KBM-7 (cell line): ENCODE measurements at places on chromosomes 2 and 18.
A peak's percentile ranks its signal among the peaks of the same experiment; 100 is the strongest.

DNA sequence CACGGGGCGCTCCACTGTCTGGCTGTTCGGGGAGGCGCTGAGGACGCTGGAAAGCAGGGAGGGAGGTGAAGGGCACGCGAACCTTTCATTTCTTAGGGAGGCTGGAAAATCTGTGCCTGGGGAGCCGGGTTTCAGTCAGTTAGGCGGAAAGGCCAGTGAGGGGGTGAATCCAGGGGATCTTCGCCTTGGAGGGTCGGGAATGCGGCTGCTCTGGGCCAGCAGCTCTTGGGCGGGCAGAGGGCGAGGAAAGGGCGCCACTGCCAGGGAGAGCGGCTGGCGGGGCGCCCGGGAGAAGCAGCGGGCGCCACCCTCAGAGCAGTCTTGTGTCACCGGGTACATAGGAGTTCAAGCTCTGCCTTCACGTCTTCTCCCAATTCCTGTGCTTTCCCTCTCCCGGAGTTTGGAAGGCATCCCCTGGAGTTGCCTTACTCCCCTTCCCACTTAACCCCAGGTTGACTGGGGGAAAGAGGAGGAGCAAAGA is 1.4 kb downstream of the CCDC85A start:
- DNase-seq, result peak; percentile 9

- no peak for DNase-seq
Measured at GRCh38 chr2:46564811-46565241, 85.5 kb downstream of the TMEM247 start.

GRCh38 chr2:161424394-161424769 is 8.3 kb downstream of the TBR1 start:
- DNase-seq, result no peak

DNA sequence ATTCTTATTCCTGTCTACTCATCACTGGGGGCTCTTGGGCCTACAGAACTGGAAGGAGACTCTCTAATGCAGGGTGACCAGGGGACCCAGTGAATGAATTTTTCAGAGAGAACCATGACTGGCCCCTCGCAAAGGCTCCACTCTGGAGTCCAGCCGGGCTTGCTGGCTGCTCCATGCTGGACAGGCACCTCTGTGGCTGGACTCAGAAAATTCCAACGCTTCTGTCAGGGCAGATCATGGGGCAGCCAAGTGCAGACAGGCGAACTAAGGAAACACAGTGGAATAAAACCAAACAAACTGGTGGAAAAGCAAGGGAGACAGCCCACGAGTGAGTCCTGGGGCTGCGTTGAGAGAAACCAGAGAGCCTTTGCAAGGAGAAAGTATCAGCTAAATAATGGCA is 57.2 kb downstream of the ACAA2 start:
- DNase-seq, result no peak

DNA sequence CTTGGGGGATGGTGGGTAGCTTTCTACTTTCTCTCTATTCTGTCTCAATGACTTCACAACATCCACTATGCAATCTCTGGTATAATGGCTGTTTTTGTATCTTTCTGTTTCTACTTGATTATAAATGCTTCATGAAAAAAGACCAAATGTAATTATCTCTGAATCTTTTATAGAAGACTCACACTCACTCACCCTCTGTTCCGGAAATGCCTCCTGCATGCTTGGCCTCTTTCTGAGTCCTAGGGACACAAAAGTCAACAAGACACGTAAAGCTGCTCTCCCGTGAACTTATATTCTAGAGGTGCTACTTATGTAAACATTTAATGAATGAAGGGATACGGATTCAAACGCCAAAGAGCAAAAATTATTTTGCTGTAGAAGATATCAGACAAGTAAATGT is 502.2 kb upstream of the SOX11 start:
- DNase-seq, result no peak

DNA sequence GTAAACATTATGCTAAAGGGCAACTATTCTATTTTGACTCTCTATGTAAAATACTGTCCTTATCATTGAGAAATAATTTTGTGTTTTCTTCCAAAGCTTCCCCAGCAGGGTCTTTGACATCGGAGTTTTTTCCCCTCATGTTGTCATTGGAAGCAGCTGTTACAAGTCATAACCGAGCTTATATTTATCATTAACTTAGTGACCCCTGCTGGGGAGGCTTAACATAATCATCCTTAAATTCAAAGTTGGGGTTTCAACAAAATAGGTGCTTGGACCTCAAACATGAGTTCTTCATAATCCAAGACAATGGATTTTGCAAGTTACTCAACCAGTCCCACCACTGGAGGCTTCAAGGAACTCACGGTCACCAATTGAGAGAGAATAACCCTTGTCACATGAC is 330.9 kb downstream of the DCC start:
- peak; percentile 12 for DNase-seq

GRCh38 chr2:132037527-132038178 is 124.1 kb downstream of the ANKRD30BL start:
- DNase-seq, result no peak

GRCh38 chr2:234335661-234336228 is 161.1 kb downstream of the ARL4C start:
- no peak for DNase-seq

DNA sequence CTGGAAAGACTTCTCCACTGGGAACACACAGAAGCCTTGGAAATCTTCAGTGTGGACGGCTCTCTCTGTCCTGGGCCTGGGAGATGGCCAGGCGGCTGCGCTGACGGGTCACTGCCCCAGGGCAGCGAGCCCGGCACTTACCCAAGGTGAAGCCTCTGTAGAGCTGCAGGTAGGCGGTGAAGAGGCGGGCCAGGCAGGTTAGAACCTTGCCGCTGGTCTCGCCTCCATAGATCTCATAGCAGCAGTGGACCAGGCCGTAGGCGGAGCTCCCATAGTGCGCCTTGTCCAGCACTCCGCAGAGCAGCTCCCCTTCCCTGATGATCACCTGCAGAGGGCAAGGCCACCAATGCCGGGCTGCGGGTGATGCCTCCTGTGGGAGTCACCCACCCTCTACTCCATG is 53.0 kb downstream of the POLR1A start:
- no peak for DNase-seq

DNA sequence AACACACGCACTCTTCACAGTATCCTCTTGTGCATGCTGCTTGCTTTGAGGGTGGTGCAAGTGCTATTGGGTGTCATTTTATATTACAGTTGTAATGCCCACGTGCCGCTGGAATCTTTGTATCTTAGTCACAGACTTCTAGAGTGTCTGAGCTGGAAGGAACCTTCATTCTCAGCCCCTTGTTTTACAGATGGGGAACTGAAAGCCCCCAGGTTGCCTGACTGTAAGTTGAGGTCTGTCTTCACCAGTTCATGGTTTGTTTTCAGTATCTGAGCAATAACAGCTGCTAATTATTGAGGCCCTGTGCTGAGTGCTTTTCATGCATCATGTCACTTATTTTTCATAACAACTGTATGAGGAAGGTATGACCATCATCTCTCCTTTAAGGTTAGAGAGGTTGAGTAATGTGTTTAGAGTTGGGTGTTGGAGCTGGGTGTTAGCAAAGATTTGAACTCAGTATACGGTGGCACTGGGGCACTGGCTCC is 77.0 kb downstream of the PRKCE start:
- DNase-seq, result no peak

GRCh38 chr18:47615043-47615442 is 315.4 kb downstream of the SMAD2 start:
- DNase-seq, result no peak

DNA sequence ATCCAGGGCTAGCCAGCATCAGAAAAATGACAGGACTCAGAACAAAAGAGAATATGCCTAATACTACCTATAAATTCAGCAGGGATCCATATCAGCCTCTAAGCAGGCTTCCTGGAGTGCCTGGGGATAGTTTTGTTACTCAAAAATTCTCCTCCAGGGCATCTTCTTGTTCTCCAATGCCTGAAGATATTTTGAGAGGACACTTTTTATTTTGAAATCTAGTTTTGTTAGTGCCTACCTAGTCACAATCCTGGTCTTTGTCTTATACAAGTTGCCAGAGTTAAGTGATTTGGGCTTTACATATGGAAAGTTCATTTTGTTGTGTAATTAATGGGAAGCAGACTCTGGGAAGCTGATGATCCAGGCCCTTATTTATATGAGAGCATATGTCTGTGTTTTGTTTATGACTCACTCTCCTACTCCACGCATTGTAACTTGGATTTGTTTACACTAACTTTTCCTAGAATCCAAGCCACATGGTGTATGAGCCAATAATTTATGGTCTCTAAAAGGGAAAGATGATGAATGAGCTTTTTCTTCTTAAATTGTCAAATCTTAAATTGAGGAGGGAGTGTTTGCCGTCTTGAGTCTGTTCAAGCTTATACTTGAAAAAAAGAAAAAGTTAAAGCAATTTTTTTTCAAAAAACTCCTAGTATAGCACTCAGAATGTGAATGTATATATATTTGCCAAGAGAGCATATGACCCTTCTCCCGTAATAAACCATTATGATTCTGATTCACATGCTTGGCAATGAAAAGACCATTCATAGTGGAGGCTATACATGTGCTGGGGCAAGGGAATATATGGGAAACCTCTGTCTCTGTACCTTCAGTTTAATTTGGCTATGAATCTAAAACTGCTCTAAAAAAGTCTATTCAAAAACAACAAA is 370.3 kb downstream of the SETBP1 start:
- DNase-seq, result no peak

GRCh38 chr18:40904295-40904694 is 1050.7 kb upstream of the PIK3C3 start:
- DNase-seq, result no peak

GRCh38 chr2:152489364-152489763 is 154.4 kb downstream of the FMNL2 start:
- DNase-seq, result no peak

DNA sequence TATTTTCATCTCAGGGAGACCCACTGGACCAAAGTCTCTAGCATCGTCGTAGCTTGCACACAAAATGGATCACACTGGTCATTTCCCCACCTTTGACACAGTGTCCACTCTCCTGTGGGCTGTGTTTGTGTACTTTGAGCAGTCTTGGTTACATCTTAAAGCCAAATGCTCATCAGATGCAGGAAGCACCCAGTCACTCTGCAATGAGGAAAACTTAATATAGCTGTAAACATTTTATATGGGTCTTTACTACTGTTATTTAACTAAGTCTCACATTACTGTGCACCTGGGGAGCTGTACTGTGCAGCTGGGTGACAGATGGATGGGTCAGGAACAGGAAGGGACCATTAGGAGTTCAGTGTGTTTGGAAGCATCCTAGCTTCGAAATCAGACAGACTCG is 109.0 kb upstream of the CXCR4 start:
- no peak for DNase-seq

DNA sequence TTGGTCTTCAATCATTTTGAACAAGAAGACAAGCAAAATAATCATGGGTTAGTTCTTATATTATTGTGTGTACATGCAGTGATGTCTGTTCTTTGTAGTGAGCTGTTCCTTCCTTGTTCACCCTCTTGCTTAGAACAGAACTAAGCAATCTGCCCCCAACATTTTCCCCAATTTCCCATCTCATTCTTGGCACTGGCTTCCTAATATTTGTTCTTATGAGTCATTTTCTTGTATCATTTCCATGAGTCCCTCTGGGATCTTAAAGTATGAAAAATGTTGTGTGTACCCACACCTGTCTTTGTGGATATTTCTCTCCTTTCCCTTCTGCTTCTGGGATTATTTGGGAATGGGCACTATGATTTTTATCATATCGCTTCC is 3.5 kb upstream of the IL1B start:
- DNase-seq, result no peak

- peak; percentile 84 for DNase-seq
Measured at GRCh38 chr2:104378853-104379374, 475.0 kb upstream of the POU3F3 start.
